ENCODE measurements at places on chromosomes 12 and 14.

- no peak for DNase-seq
Observed at GRCh38 chr12:52022841-52023181, 16.1 kb downstream of the TAMALIN start.

GRCh38 chr14:106414464-106414863 lies 888.1 kb downstream of the TMEM121 start:
- DNase-seq: no peak

DNA sequence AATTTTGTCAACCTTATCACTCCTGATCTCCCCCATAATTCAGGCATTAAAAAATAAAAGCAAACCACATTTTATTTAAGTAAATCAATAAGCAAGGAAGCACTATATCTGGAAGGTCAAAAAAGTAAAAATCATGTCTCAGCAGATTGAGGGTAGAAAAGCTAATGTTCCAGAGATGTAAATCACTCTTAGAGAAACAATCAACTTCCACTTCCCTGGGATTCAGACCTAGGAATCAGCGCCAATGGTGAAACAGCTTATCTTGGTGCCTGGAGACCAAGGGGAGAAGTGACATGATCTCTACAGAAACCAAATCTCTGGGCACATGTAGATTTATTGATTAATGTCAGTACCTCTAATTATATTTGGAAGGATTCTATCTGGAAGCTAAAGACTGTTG lies 10.9 kb upstream of the SNX6 start:
- no peak for DNase-seq

GRCh38 chr14:73878436-73878835 lies 8.2 kb upstream of the ZNF410 start:
- no peak for DNase-seq

GRCh38 chr14:56487090-56487667 lies 92.4 kb upstream of the TMEM260 start:
- DNase-seq: no peak

- no peak for DNase-seq
Observed at GRCh38 chr12:121217761-121218160, 7.8 kb downstream of the P2RX4 start.

DNA sequence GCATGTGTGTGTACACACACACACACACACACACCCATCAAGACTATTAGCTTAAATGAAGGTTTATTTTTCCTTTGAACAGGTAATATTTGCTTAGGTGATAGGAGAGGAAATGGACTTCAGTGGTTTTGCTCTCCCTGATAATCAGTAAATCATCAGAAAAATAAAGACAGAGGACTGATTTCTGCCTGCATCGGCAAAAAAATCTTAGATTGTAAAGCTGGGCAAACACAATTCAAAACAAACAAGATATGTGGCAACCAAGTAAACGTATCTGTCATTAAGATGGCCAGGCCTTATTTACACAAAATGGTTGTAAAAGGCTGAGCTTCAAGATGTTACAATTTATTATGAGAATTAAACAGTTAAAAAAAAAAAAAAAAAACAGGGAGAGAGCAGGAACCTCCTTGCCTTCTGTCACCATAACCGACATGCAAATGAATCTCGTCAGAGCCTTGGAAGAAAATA lies 31.3 kb downstream of the PRKD1 start:
- DNase-seq: no peak

- DNase-seq: no peak
Observed at GRCh38 chr12:121439715-121440114, 39.8 kb downstream of the RNF34 start.

DNA sequence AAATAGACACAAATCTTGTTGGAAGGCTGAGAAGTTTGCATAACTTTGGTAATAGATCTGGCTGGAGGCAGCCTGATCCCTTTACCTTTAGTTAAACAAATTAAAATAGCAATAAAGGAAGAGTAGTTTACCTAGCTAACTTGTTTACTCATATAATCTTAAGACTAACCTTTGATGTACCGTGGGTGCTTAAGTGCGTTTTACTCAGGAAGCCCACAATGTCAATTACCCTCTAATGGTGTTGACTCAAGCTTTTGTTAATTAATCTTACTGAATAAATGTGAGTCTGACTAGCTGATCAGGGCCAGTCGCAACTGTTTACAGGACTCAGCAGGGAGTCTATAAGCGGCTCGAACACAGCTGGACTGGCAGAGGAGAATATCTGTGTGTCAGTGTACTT lies 51.5 kb downstream of the FAR2 start:
- no peak for DNase-seq
